T-helper 2 cell treated with Interferon-gamma antibody and Interleukin-4, amounts not matched to agents 100 ng/mL and 5 ng/mL, for 36 hours (primary cell): ENCODE measurements at places on chromosomes 2 and 18. TPM values are rescaled to one million over a fixed set of nuclear protein-coding genes. Genes with fewer than 3 reads are reported as not detected.

VWA3B gene
- total RNA-seq, result not detected in 2 replicates

UGT1A3 gene
- total RNA-seq, result not detected in 2 replicates

FMNL2 gene
- total RNA-seq, result 1.2 and 1.5 TPM in 2 replicates

TMEM247 gene
- total RNA-seq, result not detected in 2 replicates

ZSWIM2 gene
- not detected in 2 replicates for total RNA-seq

SLC4A3 gene
- not detected in 2 replicates for total RNA-seq

PDE11A gene
- total RNA-seq, result not detected in 2 replicates

MGAT4A gene
- 69.5 and 73.7 TPM in 2 replicates for total RNA-seq

TACR1 gene
- not detected in 2 replicates for total RNA-seq

GALNT3 gene
- 23.7 and 24.8 TPM in 2 replicates for total RNA-seq

GRHL1 gene
- total RNA-seq, result 0.75 and 1.0 TPM in 2 replicates

ATP6V1C2 gene
- not detected in 2 replicates for total RNA-seq

LOXHD1 gene
- not detected in 2 replicates for total RNA-seq

PRKAG3 gene
- not detected in 2 replicates for total RNA-seq

DCDC2C gene
- not detected in 2 replicates for total RNA-seq

CNTNAP5 gene
- not detected in 2 replicates for total RNA-seq

SCYGR4 gene
- total RNA-seq, result not detected in 2 replicates

DUSP2 gene
- total RNA-seq, result 24.9 and 25.7 TPM in 2 replicates
